ENCODE measurements at places on chromosomes 12 and 14.

GRCh38 chr14:95056476-95056875 lies 100.9 kb downstream of the DICER1 start:
- no peak for DNase-seq

DNA sequence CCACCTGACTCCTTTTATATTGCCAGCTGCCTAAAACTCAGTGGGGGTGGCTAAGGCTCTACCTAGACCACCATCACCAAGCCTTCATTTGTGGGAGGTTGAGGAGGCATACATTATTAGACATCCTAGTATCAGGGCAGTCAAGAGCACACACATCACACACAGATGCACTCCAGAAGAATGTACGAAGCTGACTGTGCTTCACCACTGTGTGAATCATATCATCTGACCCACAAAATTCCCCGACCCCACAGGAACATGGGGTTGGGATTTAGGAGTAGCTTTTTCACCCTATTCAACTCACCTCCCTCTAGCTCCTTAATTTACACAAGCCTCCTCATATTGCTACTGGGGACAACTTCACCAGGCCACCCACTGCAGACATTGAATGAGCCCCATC lies 64.8 kb upstream of the BDKRB2 start:
- DNase-seq = no peak

GRCh38 chr12:92147491-92147890 lies 1.8 kb upstream of the BTG1 start:
- no peak for DNase-seq

DNA sequence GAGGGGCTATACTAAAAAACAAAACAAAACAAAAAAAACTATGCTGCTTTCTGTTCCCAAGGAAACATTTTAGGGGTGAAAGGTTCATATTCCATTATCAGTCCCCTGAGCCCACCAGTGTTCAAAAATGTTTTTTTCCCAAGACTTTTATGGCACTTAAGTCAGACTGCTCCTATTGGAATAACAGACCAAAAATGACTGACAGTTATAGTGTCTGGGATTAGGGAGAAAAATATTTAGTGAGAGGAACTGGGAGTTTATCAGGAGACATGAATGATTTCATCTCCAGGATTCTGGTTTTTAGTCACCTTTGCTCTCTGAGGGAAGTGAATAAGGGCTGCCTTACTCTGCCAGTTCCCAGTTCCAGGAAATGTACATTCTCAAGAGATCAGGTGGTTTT lies 68.0 kb downstream of the PDE3A start:
- DNase-seq = peak; percentile 63

- no peak for DNase-seq
Observed at GRCh38 chr12:94080341-94081009, 67.9 kb upstream of the PLXNC1 start.

DNA sequence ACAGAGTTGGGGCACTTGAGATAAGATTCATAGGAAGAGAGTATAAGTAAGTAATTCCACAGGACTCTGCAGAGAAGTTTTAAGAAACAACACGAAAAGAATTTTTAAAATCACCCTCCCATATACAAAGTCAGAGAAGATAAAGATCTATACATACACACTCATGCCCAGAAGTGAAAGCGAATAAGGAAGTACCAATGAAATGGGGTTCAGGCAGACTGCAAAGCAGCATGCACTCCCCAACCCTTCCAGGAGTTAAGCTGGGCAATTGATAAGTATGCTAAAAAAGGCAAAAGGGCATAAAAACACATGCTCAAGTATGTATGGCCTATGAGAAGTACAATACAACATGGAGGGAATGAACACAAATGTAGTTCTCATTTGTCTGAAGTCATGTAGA lies 246.2 kb upstream of the GRIP1 start:
- DNase-seq = no peak

GRCh38 chr12:2110849-2111566 lies 58.2 kb downstream of the CACNA1C start:
- no peak for DNase-seq

DNA sequence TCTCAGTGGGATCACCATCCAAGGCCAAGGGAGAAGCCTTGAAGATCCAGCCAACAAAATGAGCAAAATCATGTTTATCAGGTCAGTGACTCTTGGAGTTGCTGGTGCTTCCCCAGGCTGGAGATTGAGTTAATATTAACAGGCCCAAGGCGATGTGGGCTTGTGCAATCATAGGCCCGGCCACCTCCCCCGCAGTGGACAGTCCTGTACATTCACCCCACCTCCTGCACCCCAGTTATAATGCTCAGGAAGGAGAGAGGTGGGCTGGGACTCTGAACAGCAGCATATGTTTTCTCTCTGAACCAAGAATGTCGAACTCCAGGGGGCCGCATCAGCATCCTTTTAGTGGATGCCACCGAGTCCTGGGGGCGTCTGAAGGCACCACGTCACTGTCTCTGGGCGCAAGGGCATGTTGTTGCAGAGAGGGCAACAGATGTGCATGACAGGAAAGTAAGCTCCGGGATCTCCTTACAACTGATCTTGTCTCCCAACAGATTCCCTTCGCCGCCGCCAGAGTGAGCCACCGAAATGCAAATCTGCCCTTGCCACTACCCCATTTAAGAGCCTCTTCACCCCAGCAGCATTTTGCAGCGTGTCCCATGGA lies 32.2 kb upstream of the SERPINA6 start:
- DNase-seq = peak; percentile 41

DNA sequence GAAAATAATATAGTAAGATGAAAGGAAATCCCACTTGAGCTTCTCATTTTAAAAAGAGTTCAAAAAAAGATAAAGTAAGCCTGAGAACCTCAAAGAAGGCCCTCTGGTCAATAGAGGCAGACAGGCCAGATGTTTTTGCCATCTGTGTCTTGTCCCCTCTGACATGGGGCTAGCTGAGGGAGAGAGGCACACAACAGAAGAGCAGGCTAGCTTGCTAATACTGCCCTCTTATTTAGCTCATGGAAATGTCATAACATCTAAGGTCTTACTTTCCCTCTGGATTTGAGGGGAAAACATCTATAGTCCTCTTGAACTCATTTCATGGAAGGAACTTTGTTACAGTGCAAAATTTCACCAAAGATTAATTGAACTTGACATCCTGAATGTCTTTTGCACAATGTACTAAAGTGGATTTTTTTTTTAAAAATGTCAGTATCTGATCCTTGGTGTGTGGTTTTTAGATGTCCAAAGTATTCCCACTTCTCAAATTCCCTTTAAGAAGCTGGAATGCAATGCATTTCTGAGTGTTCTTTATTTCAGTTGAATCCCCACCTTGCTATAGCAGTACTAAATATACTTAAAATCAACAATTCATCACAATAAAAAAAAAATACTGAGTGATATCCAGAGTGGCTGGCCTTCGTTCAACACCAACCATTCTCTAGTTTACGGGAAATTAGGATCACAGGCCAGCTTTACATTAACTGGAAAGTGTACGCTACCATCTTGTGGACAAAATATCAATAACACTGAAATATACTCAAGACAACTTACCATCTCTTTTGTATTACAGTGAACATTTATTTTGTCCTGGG lies 176.7 kb downstream of the PAH start:
- peak; percentile 20 for DNase-seq

DNA sequence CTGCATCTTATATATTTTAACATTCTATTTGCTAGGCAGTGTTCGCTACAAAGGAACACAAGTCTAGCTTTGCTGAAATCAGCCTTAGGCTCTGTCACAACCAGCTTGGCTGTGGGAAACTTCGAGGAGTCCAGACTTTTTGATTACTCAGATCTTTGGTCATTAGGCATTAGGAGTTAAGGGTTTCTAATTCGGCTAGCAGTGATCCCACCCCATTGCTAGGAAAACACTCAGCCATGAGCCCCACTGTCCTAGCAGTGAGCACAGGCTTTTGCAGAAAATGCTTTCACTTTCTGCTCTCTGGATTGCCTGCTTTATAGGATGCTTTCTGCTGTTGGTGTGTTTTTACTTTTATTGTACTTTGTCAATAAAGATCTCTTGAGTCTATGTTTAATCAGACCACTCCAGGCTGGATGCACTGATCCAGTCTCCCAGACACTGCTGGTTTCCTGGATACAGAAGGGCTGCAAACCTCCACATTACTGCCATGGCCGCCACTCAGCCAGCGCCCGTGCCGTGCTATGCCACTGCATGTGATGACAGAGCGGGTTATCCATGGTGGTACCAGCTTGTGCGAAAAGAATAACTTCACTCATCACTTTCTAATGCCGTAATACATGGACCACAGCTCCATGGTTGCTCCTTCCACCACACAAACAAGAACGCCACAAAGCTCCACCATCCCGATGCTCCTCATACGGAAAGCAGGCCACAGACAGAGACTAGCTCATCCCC lies 41.0 kb upstream of the PYGL start:
- no peak for DNase-seq

DNA sequence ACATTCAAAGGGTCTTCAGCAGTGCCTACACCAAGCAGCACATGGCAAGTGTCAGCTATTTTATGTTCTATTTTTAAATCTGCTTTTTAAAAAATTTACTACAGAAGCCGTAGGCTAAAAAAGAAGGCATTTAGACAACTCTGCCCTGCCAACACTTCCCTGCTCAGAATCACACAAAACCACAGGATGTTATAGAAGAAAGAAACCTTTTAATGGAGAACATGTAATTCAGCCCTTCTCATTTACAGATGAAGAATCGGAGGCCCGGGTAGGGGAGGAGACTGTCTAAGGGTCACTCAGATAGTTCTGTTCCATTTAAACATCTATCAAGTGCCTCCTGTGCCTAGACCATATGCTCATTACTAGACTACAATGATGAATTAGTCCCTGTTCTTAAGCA lies 171.8 kb upstream of the NTF3 start:
- no peak for DNase-seq

GRCh38 chr12:116319898-116320621 lies 42.6 kb upstream of the MED13L start:
- peak; percentile 87 for DNase-seq

DNA sequence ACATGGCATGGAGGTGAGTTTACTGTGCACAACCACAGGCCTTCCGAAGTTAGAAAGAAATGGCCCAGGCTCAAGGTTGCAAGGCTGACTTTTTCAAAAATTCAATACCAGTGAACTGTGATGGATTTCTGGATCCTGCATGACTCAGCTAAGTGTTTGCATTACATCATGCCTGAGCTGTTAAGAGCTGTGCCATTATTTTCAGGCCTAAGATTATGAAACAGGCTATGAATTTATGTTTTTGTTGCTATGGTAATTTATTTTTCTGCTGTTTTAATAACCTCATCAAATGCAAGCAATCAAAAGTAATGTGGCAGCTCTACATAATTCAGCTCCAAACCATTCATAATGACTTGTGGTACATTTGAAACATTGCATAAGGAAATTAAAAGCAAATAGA lies 457.7 kb upstream of the TMEM132C start:
- peak; percentile 88 for DNase-seq

GRCh38 chr14:103315941-103316340 lies 18.1 kb upstream of the EIF5 start:
- no peak for DNase-seq

GRCh38 chr14:68523989-68524725 lies 268.7 kb downstream of the ZFP36L1 start:
- no peak for DNase-seq

- no peak for DNase-seq
Observed at GRCh38 chr14:87524011-87524410, 469.0 kb downstream of the GALC start.

DNA sequence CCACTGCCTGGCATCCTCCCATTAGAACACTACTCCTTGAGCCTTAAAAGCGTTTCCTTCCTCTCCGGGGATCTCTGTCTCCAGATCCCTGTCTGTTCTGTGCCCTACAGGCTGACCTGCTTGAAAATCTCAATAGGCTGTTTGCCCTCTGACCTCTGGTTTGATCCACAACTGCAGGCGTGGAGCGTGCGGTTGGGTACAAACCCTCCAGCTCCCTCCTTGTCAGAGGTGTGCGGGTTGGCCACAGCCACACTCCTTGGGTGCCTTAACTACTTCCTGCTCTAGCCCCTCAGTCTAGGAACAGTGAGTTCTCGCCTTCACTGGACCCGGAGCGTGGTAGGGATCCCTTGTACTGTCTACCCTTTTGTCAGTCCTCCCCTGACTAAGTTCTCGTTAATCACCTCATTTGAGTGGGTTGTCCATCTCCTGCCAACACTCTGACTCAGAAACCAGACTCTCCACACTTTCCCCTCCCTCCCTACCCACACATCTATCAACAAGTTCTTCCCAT lies 33.1 kb downstream of the CMKLR1 start:
- DNase-seq = peak; percentile 53

GRCh38 chr14:65709576-65709975 lies 297.0 kb downstream of the FUT8 start:
- no peak for DNase-seq

DNA sequence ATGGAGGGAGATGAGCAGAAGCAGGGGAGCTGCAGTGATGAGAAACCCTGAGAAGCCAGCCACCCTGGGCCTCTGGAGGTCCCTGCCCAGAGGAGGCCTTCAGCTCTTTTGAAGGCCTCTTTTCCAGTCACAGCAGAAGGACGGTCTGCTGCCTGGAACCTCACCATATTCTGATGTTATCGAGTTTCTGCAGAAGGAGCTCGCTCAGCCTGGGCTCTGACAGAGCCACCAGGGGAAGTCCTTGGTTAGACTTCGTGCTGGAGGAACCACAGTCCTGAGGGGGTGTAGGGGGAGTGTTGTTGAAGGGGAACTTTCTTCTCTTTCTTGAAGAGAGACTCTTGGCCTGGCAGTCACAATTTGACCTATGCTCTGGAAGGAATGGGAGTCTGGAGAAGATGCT lies 25.1 kb upstream of the BATF start:
- no peak for DNase-seq

DNA sequence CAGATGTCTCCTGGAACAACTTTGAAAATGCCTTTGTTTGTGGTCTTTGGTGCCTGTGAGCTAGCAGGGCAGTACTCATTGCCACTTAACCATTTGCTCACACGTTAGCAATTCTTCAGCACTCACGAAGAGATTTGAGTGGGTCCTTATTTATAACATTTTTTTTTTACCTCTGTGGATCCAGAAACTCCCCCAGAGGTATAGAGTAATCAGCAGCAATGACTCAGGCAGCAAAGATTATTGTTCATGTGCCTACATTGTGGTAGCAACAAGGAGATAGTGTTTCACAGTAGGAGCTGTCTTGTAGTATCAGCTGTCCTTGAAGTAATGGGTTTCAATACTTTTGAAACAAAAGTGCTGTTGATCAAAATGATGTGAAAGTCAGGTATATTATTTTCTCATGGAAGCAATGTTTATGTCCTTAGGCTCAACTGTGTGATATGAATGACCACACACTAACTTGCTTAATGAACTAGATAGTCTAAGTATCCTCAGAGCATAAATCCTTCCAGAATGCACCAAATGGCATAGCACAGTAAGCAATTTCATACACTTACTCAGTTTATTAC lies 304.1 kb downstream of the EGLN3 start:
- DNase-seq = peak; percentile 84

All from brain microvascular endothelial cell (primary cell).